ENCODE measurements at places on chromosomes 2 and 18. TPM values are rescaled to one million over a fixed set of nuclear protein-coding genes. Genes with fewer than 3 reads are reported as not detected.

LYPD6B gene
- total RNA-seq, result not detected

SLC4A3 gene
- total RNA-seq, result 463 TPM

C2orf74 gene
- 13.8 TPM for total RNA-seq

DNA sequence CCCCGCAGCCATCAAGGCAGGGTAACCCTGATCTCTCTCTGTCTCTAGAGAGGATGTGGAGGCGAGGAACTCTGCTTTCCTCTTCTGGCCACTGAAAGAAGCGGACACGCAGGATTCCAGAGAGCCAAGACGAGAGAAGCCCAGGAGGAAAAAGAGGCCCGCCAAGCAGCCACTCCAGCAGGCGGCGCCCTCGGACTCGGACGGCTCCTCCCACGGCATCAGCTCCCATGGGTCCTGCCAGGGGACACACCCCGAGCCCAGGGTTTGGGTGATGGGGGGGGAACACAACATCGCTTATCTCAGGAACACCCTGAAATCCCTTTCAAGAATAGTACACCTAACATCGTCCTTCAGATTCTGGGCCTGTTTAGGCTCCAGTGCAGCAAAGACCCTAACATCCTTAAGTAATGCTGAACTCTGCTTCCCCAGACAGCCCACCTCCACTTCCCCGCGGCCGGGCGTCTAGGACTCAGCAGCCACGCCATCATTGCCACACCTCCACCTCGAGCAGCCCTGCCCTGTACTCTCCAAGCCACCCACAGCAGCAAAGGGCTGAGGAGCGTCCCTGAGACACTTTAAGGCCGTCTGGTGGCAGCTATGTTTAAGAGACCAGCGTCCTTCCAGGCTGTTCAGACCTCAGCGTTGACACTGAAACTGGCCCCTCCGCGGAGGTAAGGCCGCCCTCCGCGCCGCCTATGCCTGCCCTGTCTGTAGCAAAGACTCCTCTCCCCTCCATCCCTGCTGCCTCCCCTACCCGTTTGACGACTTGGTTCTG is 34.3 kb upstream of the CNGA3 start:
- H3K27ac ChIP-seq, result no peak overlapping the region
- no peak overlapping the region for H3K4me3 ChIP-seq
- H3K4me1 ChIP-seq, result no peaks in the 10 kb centered on the region

DNA sequence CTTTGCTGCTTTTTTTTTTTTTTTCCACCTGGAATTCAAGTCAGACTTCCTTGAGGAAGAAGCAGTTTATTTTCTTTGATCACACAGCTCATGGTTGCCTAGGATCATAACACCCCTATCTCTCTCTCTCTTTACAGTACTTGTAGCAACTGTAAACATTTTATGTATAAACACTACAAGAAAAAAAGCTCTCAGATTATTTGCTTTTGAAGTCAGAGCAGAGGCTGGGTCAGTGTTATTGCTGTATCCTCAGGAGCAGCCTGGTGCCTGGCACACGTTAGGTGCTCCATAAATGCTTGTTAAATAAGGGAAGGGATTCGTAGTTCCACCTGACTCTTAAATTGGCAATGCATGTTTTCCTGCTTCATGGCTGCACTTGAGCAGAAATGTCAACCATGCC is 221.2 kb downstream of the TGIF1 start:
- H3K27me3 ChIP-seq, result no peaks in the 10 kb centered on the region
- no peak overlapping the region for H3K27ac ChIP-seq
- no peaks in the 10 kb centered on the region for H3K36me3 ChIP-seq
- H3K4me3 ChIP-seq, result no peak overlapping the region
- no peak for DNase-seq

- peaks cover 19% of the 10 kb centered on the region for H3K4me1 ChIP-seq
- H3K4me3 ChIP-seq, result peak within 1 kb of the TSS; percentile 51
- H3K27me3 ChIP-seq, result peaks cover 10% of the 10 kb centered on the region
- H3K27ac ChIP-seq, result peak within 1 kb of the TSS; percentile 69
Observed at GRCh38 chr2:241558532-241559322, at the start of gene BOK. TSS of gene BOK (plus strand) at chr2:241558745. CDS start at chr2:241559484, 739 bp downstream.

DNA sequence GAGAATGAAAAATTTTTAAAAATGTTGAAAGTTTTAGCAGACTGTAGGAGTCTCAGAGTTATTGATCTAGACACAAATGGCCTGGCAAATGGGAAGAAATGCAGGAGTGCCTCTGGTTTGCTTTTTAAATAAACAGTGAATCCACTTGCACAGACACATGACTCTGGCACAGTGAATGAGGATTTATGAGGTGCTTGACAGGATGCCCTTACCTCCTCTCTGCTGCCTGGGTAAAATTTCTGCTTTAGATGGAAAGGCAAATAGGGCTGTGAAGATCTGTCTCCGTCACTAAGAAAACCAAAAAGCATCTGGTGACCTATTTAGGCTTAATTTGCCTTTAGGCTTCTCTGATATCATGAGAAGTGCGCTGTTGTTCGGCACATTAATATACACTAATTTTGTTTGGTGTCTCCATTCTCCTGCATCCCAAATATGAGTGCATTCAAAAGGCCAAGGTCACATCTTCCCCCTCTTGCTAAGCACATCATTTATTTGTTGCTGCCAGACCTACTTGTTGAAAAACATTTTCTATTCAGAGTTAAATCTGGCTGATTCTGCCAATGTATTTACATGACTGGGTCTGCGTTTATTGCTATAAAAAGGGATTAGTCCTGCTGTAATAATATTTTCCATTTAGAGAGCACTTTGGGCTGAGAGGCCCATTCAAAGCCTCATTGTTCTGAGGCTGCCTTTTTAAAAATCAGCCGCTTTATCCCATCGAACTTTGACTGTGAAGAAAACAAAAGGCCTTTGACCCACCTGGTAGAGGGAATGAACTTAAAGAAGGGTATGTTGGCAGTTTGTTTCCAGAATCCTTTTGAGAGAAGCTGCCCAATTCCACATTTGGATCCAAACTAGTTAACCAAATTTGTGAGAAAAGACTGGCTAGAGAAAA is 94.9 kb downstream of the RNF152 start:
- no peak for DNase-seq
- H3K36me3 ChIP-seq, result no peaks in the 10 kb centered on the region
- H3K27me3 ChIP-seq, result no peaks in the 10 kb centered on the region
- H3K4me1 ChIP-seq, result no peaks in the 10 kb centered on the region
- no peak overlapping the region for H3K27ac ChIP-seq

Measured in heart left ventricle (tissue), 16 donors.